NCI-H1048 (cell line): ENCODE measurements at places on chromosomes 12 and 14.

DNA sequence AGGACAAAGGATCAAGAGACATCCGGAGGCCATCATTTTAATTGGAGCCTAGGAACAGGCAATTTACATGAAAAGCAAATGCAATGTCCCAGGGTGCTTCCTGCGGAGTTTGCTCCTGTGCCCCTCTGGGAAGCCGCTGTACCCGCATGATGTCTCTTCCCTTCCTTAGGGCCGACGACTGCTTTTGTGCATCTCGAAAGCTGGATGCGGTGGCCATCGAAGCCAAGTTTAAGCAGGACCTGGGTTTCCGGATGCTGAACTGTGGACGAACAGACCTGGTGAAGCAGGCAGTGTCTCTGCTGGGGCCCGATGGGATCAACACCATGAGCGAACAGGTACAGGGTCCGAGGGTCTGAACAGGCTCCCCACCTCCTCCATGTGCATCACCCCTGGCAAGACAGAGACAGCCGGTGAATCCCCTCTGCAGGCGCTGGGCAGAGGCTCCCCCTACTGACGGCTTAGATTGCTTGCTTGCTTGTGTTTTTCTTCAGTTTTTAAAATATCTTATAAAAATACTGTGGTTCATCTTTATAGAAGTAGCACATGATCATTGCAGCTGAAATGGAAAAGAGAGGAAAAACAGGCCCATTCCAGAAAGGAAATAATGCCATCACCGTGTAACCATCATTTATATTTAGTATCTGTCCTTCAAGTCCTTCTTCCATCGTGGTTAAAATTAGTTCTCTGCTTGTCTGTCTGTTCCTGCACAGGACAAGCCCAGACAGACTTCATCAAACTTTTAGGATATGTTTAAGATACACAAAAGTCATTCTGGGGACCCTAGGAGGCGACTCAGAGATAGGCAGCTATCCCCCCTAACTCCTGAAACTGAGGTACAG is 75.4 kb upstream of the PWP1 start:
- no peak for DNase-seq

- no peak for DNase-seq
Observed at GRCh38 chr12:43428088-43428600, 123.9 kb downstream of the ADAMTS20 start.

GRCh38 chr12:103505371-103506236 is 9.8 kb upstream of the C12orf42 start:
- DNase-seq: no peak

- no peak for DNase-seq
Observed at GRCh38 chr14:65301862-65302539, 110.5 kb upstream of the FUT8 start.

DNA sequence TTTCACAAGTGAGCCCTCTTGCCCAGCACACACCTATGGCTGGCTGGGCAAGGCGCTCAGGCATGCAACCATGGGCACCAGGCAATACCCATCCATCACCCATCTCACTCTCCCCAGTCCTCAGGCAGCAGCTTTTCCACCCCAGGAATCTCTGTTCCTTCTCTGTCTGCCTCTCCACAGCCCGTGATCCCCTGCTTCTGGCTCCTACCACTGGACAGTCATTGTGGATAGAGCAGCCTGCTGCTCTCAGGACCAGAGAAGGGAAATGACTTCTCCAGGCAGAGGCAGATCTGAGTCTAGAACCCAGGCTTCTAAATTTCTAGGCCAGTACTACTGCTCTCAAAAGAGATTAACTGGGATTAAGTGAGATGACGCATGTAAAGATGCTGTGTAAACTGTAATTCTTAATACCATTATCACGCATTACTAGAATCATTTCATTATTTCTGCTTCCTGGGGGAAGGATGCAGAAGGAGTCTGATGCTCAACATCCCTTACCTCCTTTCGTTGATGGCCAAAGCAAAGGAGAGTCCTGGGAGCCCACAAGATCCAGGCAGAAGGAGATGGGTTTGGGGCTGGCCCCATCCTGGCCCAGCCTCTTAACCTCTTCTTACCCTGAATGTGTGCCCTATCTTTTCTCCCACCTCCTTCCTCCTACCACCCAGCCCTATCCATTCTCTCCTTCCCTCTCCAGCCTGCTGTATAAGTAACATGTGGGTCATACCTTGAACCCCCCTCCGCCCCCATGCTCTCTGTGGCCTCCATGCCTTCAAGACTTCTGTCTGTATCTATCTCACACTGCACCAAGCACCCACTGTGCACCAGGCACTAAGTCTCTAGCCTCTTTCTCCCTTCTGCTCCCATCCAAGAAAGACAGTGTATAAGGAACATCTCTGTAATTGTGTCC is 4.8 kb upstream of the AQP5 start:
- DNase-seq: no peak

DNA sequence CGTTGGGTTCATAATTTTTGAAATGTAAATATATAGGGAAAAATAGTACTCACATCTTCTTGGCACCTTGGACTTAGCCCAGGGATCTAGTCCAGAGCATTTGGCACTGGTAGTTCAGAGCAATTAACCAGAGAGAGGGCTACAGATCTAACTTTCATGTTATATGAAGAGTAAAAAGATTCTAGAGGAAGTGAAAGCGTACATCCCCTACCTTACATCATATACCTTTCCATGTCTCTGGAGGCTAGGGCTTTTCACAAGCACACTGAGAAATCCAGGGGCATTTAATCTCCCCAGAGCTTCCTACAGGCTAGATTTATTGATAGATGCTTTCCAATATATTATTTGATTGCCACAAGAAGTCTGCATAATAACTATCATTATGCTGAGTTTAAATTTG is 687.5 kb upstream of the FBXO33 start:
- DNase-seq: no peak

GRCh38 chr14:91114079-91115065 is 499 bp downstream of the DGLUCY start:
- peak; percentile 80 for DNase-seq

DNA sequence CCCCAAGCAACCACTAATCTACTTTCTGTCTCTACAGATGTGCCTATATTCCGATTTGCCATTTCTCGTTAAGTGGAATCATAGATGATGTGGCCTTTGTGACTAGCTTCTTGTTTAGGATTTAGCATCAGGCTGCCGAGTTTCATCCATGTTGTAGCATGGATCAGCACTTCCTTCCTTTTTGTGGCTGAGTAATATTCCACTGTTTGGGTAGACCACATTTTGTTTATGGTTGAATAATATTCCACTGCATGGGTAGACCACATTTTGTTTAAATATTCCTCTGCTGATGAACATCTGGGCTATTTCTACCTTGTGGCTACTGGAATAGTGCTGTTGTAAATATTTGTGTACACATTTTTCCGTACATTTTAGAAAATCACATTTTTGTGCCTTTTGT is 36.4 kb downstream of the SPRING1 start:
- DNase-seq: no peak

DNA sequence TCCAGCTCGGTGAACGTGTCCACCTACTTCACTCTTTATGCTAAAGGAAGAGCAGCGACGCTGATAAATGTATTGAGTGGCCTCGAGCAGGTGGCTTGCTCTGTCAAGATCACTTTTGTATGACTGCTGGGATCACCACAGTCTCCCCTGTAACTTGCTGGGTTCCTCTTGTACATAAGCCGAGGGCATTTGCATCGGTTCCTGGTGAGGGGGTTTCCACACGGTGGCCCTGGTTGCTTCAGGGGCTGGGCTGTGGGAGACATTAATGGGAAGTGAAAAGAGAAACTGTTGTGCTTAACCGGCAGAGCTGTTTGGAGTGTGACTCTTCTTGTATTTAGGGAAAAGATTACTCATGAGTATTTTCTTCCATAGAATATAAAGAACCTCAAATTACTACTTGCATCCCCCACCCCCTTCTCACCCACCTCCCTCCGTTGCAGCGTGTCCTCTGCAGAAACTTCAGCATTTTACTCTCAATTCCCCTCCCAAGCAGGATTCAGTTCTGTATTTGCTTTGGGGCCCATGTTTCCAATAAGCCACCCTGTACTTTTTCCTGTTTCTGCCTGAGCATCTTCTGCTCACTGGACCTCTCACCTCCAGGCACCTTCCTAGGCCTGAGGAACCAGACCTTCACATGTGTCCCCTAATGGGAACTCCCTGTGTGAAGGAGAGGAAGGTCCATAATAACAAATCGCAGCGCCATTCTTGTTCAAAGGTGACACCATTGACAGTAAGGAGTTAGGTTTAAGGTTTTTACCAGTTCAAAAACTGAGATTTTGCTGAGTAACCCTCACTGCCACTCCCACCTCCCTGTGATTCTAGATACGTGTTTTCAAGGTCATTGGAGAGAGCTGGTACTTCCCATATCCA is 187.0 kb downstream of the ETV6 start:
- DNase-seq: no peak

GRCh38 chr12:118098401-118098800 is 5.4 kb downstream of the VSIG10 start:
- no peak for DNase-seq

DNA sequence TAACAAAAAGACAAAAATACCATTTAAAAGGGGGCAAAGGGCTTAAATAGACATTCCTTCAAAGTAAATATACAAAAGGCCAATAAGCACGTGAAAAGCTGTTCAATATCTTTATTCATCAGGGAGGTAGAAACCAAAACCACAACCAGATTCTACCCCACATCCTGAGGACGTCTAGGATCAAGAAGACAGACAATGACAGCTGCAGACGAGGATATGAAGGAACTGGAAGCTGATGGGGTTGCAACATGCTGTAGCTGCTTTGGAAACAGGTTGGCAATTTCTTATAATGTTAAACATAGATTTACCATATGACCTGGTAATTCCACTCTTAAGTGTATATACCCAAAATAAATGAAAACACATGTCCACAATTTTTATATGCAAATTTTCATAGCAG is 85.1 kb upstream of the C14orf180 start:
- no peak for DNase-seq

DNA sequence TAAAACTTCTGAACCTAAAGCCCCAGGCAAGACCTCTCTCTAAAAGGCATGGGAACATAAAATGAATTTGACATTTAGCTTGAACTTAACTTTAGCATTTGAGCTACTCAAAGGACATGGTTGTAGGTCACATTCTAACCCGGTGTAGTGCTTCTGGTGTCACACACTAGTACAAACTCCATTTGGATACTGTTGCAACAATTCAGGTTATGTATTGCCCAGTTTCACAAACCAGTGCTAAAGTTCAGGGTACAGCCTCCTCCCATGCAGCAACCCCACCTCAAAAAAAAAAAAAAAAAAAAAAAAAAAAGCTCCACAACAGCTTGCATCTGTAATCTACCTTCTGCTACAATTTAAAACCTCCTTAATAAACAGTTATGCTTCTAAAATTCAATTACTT is 7.8 kb downstream of the PPTC7 start:
- DNase-seq: no peak

- DNase-seq: no peak
Observed at GRCh38 chr12:54415221-54415929, 3.7 kb downstream of the ITGA5 start.

DNA sequence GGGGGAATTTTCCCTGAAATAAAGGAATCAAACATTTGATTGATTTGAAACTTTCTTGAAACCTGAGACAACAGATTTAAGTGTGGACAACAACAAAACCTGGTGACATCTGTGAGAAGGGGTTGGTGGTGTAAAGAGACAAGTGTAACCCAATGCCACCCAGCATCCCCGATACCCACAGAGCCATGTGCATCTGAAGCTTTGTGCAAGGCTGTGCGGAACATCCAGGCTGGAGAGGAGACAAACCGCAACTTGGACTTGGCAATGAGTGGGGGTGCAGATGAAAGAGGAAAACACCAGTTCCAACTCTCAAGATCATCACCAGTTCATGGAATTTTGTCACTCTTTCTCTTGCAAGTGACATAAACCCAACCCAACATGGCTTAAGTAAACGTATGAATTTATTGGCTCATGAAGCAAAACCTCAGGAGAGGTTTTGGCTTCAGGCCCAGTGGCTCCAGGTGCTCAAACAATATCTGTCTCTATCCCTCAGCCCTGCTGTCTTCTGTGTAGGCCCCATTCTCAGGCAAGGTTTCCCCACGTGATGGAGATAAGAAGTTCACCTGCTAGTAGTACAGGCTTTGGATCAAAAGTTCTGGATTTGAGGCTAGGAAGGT is 55.2 kb upstream of the NTF3 start:
- DNase-seq: no peak

DNA sequence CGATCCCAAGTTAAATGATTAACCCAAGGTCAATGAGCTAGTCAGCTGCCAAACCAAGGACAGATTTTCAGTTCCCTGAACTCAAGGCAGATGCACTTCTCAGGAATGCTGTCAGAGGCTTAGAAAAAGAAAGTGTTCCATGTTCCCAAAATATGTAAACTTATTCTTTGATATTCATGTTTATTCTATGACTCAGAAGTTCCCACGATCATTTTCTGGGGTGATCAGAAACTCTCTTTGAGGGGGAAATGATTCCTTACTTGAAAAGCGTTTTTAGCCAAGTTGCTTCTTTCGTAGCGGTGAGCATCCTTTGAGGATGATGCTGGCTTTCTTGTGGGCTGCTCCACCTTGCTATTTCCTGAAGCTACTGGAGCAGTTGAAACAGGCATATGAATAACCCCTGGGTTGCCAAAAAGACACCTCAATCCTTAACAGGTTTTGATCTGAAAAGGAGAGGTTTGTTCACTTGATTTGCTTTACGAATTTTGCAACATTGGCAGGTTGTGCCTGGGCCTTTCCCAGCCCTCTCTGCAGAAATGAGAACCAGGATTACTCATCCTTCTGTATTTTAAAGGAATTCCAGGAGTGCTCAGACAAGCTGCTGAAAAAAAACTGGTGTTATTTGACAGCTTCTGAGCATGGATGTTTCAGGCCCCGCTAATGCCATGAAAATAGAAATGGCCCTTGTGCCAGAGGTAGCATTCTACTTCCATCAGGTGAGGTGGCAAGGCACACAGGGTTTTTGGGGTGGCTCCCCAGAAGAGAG is 121.4 kb upstream of the HIF1A start:
- DNase-seq: no peak

DNA sequence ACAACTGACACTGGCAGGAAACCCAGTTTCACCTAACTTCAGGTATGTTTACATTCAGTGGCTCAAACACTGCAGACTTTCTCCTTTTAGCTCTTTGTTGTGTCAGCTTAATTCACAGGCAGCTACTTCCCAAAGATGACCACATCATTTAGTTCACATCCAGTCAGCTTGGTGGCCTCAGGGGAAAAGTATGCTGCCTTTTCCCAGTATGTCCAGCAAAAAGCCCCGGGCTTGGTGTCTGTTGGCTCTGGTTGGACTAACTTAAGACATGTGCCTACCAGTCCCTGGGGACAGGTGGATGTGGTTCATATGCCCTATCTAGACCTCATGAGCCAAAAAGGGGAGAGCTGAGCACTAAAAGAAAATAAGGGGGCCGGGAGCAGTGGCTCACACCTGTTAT is 56.4 kb downstream of the GOLGA5 start:
- DNase-seq: no peak
